ENCODE measurements at places on chromosomes 11 and 22. TPM values are rescaled to one million over a fixed set of nuclear protein-coding genes. Genes with fewer than 3 reads are reported as not detected.

PRG2 gene
- total RNA-seq: not detected

- peak overlapping the region; percentile 36 for H3K4me3 ChIP-seq
- H3K4me1 ChIP-seq: peaks cover 21% of the 10 kb centered on the region
- peaks cover 14% of the 10 kb centered on the region for H3K36me3 ChIP-seq
These were observed 13.3 kb downstream of the DUSP8 start for GRCh38 chr11:1558775-1559110.

GRCh38 chr11:45477588-45477987 lies 187.8 kb downstream of the CHST1 start:
- no peaks in the 10 kb centered on the region for H3K27me3 ChIP-seq
- H3K4me1 ChIP-seq: no peaks in the 10 kb centered on the region
- no peak overlapping the region for H3K27ac ChIP-seq
- DNase-seq: no peak
- no peak overlapping the region for H3K4me3 ChIP-seq

AQP11 gene
- total RNA-seq: 0.18 TPM

- peaks cover 22% of the 10 kb centered on the region for H3K4me1 ChIP-seq
- H3K4me3 ChIP-seq: no peak overlapping the region
- no peak overlapping the region for H3K27ac ChIP-seq
- no peak for DNase-seq
- H3K36me3 ChIP-seq: no peaks in the 10 kb centered on the region
- H3K27me3 ChIP-seq: no peaks in the 10 kb centered on the region
These were observed 1.4 kb upstream of the PRDM11 start for GRCh38 chr11:45145083-45145378.

DNA sequence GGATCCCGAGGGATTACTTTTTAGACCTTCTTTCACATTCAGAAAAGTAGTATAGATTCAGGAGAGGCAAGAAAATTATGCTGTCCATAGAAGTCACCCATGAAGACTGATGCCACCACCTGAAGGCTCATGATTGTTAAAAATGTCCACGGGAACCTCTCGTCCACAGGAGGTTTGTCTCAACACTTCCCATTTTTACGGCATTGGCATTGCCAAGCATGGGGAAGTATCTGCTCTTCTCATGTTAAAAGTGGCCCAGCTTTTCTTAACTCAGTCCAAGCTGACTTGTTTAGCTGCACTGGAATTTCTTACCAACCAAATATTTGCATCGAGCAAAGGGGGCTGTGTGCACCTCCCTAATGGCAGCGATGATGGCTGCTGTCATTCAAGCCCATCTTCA lies 9.6 kb downstream of the CDPF1 start:
- peaks cover 4% of the 10 kb centered on the region for H3K4me1 ChIP-seq
- no peak overlapping the region for H3K27ac ChIP-seq
- H3K27me3 ChIP-seq: no peaks in the 10 kb centered on the region
- no peak overlapping the region for H3K4me3 ChIP-seq

DNA sequence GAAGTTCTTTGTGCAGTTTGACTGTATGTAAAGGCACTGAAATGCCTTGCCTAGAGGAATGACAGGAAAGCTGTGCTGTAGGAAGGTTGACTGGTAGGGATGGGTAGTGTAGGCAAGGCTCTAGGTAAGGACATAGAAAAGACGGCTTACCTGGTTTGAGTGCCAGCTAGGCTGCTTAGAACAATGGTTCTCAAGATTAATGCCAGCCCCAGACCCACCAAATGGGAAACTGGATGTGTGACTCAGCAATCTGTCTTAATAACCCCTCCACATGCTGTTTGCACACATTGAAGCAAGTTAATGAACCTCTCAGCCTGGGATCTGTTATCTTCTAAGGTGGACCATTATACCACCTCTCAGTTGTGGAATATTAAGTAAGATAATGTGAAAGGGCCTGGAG lies 3.7 kb downstream of the RPS3 start:
- no peak overlapping the region for H3K4me3 ChIP-seq
- no peak overlapping the region for H3K27ac ChIP-seq
- H3K27me3 ChIP-seq: no peaks in the 10 kb centered on the region

DNA sequence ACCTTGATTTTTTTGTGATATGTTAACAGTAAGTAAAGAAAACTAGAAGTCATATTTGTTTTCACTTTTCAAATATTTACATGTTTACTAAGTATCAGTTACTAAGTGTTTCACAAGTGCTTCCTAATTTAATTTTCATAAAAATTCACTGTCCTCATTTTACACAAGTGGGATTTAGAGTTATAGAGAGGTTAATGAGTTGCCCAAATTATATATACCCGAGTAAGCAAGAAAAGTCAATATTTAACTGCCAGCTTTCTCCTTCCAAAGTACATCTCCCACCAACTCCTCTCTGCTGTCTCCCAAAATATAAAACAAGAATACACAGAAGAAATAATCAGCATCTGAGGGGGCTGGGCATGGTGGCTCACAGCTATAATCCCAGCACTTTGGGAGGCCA lies 896.7 kb upstream of the ANO3 start:
- H3K27ac ChIP-seq: no peak overlapping the region
- no peaks in the 10 kb centered on the region for H3K27me3 ChIP-seq
- no peaks in the 10 kb centered on the region for H3K36me3 ChIP-seq
- DNase-seq: no peak
- H3K4me1 ChIP-seq: no peaks in the 10 kb centered on the region

CDHR5 gene
- total RNA-seq: not detected

- no peak overlapping the region for H3K27ac ChIP-seq
- H3K4me3 ChIP-seq: no peak overlapping the region
- no peaks in the 10 kb centered on the region for H3K36me3 ChIP-seq
- no peak for DNase-seq
- no peaks in the 10 kb centered on the region for H3K4me1 ChIP-seq
These were observed 178.6 kb downstream of the CNTN5 start for GRCh38 chr11:99199341-99199740.

C11orf21 gene
- 12.1 TPM for total RNA-seq

DNA sequence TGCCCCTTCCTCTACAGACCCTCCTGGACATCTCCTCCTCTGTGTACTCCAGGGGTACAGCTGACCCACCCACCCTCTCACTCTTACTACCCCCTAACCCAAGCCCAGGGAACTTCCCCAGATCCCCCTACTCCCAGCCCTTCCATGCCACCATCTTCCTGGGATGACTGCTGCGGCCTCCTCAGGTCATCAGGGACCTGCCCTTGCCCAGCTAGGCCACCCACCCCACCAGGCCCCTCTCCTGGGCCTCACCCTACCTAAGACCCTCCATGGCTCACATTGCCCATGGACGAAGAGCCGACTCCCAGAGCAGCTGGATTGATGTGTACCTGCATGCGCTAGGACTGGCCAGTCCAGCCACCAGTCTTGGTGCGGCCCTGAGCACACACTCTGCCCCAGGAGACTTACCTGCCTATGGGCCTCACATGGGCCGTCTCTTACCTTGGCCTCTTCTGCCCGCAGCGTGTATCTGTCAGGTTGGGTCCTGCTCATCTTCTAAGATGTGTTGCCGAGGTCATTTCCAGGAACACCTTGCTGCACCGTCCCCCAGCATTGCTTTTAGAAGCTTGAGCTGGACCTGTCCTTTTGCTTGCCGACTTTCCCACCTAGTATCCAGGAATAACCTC lies 2.0 kb upstream of the CLDN5 start:
- DNase-seq: no peak
- peak overlapping the region; percentile 91 for H3K27ac ChIP-seq
- no peak overlapping the region for H3K4me3 ChIP-seq
- H3K27me3 ChIP-seq: peaks cover 52% of the 10 kb centered on the region
- peaks cover 27% of the 10 kb centered on the region for H3K4me1 ChIP-seq

GRCh38 chr22:21100149-21101032 lies 54.6 kb downstream of the LRRC74B start:
- peaks cover 5% of the 10 kb centered on the region for H3K4me1 ChIP-seq
- H3K27me3 ChIP-seq: peaks cover 11% of the 10 kb centered on the region
- DNase-seq: no peak
- H3K4me3 ChIP-seq: no peak overlapping the region

PRAME gene
- not detected for total RNA-seq

- peaks cover 82% of the 10 kb centered on the region for H3K4me1 ChIP-seq
- H3K4me3 ChIP-seq: no peak overlapping the region
- H3K36me3 ChIP-seq: no peaks in the 10 kb centered on the region
- peak overlapping the region; percentile 86 for H3K27ac ChIP-seq
These were observed 22.2 kb upstream of the CBX7 start for GRCh38 chr22:39174498-39175352.

CDC42BPG gene
- 16.3 TPM for total RNA-seq

- no peaks in the 10 kb centered on the region for H3K36me3 ChIP-seq
- no peak for DNase-seq
- H3K27me3 ChIP-seq: peaks cover 34% of the 10 kb centered on the region
- H3K4me3 ChIP-seq: peak overlapping the region; percentile 69
- peak overlapping the region; percentile 84 for H3K27ac ChIP-seq
These were observed 1.0 kb upstream of the C11orf96 start for GRCh38 chr11:43941257-43941994.

HMGXB4 gene
- total RNA-seq: 15.6 TPM

GRCh38 chr11:2378527-2379210 lies 1.6 kb downstream of the CD81 start:
- H3K4me1 ChIP-seq: peaks cover 53% of the 10 kb centered on the region
- peak overlapping the region; percentile 99 for H3K27ac ChIP-seq
- H3K36me3 ChIP-seq: no peaks in the 10 kb centered on the region

DNA sequence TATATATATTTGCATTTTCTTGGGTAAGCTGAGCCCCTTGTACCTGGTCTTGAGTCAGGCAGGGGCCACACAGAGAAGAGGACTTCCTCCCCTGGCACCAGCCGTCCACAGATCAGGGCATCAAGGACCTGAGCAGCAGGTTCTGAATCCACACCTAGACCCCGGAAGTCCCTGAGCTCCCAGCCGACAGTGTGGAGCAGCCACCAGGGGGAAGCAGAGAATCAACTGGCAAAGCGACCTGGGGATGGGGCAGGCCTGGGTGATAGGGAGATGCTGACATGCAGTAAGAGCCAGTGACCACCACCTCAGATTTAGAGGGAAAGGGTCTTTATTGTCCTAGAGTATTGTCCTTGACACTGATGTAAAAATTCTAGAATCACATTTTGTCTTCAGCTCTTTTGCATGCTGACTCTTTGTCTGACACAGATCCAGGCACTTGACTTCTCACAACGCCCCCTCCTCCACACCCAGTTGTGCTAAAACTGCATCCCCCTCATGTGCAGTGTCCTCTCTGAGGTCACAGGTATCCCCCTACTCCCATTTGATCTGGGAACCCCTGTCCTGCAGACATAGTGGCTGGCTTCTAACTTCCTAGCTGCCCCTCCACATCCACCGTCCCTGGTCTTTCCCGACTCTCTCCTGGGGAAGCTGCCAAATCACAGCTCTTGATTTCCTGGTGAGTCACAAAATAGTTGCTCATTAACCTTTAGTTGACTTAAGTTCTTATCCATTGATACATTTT lies 109.3 kb downstream of the GGTLC2 start:
- no peak for DNase-seq
- H3K27me3 ChIP-seq: no peaks in the 10 kb centered on the region
- H3K36me3 ChIP-seq: no peaks in the 10 kb centered on the region
- H3K4me3 ChIP-seq: no peak overlapping the region

FGF3 gene
- not detected for total RNA-seq

DNA sequence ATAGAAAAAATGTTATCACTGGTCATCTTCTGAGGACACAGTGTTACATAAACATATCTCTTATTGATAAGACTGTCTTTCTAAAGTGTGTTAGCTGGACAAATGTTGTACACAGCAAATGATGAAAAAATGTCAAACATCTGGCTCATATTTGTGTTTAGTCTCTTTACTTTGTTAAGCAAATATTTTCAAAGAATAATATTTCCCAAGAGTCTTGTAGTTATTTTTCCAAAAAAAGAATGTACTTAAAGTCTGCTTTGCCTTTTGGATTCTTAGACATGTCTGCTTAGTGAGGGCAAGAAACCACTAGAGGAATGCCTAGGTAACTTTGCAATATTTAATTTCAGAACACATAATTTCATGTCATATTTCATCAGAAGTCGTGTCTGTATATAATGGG lies 23.9 kb upstream of the CCDC179 start:
- no peak for DNase-seq
- no peak overlapping the region for H3K27ac ChIP-seq
- no peaks in the 10 kb centered on the region for H3K4me1 ChIP-seq
- H3K4me3 ChIP-seq: no peak overlapping the region

DNA sequence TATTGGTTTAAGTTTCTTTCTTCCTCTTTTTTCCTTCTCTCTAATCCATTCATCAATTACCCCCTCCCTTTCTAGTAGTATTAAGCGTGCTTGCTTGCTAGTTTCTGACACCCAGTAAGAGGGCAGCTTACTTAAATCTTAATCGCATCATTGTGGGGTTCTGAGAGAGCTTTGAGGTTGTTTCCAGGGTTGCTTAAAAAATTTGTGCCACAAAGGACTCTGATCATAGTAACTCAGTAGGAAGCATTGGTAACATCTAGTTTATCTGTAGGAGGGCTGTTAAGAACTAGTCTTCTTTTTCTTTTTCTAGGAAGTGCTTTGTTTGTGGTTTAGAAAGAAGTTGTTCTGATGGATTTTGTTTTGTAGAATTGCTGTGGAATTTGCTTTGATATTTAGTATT lies 45.3 kb downstream of the TMEM135 start:
- H3K4me3 ChIP-seq: no peak overlapping the region
- H3K36me3 ChIP-seq: no peaks in the 10 kb centered on the region
- no peaks in the 10 kb centered on the region for H3K27me3 ChIP-seq
- no peak for DNase-seq

- no peaks in the 10 kb centered on the region for H3K4me1 ChIP-seq
- no peak for DNase-seq
- no peak overlapping the region for H3K27ac ChIP-seq
- H3K4me3 ChIP-seq: no peak overlapping the region
- H3K27me3 ChIP-seq: no peaks in the 10 kb centered on the region
These were observed 965.7 kb upstream of the FAT3 start for GRCh38 chr11:91258876-91259275.

SPDYC gene
- not detected for total RNA-seq

OR51B4 gene
- not detected for total RNA-seq

HINFP gene
- 31.0 TPM for total RNA-seq

GRCh38 chr11:46489656-46490560 lies 98.3 kb upstream of the CHRM4 start:
- H3K4me1 ChIP-seq: peaks cover 36% of the 10 kb centered on the region
- no peak overlapping the region for H3K4me3 ChIP-seq
- H3K27ac ChIP-seq: no peak overlapping the region
- no peak for DNase-seq
- H3K36me3 ChIP-seq: peaks cover 37% of the 10 kb centered on the region
- no peaks in the 10 kb centered on the region for H3K27me3 ChIP-seq

- H3K4me1 ChIP-seq: peaks cover 14% of the 10 kb centered on the region
- H3K27ac ChIP-seq: no peak overlapping the region
- H3K4me3 ChIP-seq: no peak overlapping the region
- no peaks in the 10 kb centered on the region for H3K27me3 ChIP-seq
- no peak for DNase-seq
These were observed 30.4 kb upstream of the CREB3L1 start for GRCh38 chr11:46247090-46247489.

Measured in lower lobe of right lung (tissue), 2 donors.